ENCODE measurements at places on chromosomes 12 and 14.

DNA sequence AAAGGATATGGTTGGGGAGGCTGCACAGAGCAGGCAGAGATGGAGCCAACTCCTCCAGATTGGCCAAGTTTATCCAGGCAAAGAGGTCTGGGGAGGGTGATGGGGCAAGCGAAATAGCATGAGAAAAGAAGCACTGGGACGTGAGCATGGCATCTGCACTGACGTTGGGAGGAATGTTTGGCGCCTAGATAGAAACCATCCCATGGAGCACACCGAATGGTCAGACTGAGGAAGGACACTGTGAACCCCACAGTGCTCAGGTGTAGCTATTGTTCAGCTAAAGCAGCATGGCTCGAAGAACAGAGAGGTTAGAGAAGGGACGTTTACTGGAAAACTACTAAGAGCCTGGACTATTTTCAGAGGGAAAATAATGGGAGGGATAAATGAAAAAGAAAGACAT is 387.1 kb downstream of the EMP1 start:
- DNase-seq, result no peak

DNA sequence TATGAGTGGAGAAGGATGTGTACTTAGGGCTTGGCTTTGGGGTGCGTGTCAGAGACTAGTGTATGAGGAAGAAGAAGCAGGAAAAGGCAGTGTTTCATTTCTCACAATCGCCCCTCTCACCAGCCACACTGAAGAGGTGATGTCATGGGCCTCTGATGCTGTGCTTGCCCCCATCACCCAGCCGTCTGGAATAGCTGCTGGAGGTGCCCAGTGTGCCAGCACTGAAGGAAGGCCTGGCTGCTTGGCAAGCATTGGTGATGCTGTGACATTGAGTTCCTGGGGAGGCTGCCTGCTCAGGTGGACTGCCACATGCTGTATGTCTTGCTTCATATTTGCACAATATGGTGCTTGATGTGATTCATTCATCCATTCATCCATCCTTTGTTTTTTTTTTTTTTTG is 56.2 kb downstream of the CRADD start:
- no peak for DNase-seq

DNA sequence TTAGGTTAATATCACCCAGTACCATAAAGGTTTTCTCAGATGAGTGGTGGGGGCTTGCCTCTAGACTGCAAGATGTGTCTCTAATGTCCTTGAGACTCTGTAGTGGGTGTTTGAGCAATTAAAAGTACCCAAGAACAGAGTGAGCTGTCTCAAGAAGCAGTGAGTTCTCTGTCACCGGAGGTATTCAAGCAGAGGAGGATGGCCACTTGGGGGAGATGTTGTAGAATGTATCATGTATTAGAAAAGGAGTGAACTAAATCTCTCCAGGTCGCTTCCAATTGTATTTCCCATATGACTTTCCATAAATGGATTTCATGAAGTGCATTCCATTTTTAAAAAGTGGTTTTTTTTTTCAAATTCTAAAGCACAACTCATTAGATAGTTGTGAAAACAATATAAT is 35.0 kb downstream of the SLC17A8 start:
- no peak for DNase-seq

GRCh38 chr14:39258782-39259545 is 25.2 kb downstream of the MIA2 start:
- no peak for DNase-seq

GRCh38 chr12:121467638-121468498 is 68.0 kb downstream of the RNF34 start:
- DNase-seq, result no peak

DNA sequence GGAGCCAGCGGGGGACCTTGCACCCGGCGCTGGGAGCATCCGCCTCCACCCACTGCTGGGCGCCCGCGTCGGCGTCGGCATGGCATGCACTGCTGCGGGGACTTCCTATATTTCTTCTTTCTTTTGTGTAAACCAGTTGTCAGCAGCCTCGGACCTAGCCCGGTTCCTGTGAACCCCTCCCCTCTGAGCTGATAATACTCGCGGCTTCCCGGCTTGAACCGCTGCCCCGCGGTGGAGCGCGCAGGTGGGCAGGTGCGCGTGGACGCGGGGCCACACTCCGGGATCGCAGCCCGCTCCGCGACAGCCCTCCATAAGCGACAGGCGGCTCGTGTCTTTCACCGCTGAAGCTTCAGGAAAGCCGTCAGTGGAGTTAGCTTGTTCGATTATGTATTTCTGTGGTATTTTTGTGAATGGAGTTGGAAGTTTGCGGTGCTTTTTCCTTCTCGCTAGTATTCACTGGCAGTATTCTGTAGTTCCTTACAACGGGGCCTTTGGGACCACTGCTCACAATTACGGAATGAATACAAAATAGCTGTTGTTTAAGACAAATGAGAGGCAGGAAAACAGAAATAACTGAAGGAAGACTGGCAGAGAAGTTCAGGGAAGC is 870 bp downstream of the BMAL2 start:
- peak; percentile 64 for DNase-seq

- DNase-seq, result no peak
Observed at GRCh38 chr14:22533057-22533704, 55.8 kb downstream of the DAD1 start.

DNA sequence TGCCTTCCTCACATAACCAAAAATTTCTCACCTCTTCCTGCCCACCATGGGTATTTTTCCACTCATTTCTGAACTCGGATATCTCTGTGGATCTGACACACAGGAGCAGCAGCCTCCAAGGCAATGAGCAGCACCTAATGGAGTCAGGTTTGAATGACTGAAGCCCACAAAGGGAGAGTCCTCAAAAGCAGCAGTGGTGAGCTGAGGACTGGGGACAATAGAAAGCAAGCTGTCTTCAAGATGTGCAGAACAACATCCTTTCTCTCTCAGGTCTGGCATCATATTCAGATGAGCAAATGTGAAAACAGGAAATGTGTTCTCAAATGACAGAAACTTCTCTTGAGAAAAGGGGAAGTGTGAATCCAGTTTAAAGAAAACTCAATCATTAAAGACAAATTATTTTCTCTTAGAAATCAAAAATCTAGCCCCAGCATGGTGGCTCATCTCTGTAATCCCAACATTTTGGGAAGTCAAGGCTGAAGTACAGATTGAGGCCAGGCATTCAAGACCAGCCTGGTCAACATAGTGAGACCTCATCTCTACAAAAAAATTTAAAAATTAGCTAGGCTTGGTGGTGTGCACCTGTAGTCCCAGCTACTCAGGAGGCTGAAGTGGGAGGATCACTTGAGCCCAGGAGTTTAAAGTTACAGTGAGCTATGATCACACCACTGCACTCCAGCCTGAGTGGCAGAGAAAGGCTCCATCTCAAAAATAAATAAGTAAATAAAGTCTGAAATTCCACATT is 54.2 kb downstream of the C12orf42 start:
- DNase-seq, result peak; percentile 77

- no peak for DNase-seq
Observed at GRCh38 chr14:69848903-69849391, 30.3 kb upstream of the SMOC1 start.

DNA sequence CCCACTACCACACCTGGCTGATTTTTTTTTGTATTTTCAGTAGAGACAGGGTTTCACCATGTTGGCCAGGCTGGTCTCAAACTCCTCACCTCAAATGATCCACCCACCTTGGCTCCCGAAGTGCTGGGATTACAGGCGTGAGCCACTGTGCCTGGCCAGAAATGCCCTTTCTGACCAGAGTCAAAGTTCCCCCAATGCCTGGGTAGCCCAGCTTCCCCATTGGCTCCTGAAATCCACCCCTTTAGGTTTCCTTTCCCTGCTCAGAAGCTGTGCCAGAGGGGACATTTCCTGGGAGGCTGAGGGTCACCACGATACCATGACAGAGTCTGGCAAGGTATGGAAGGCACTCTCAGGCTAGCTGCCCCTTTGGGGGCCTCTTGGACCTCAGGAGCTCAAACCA is 3.5 kb downstream of the GSTZ1 start:
- no peak for DNase-seq

DNA sequence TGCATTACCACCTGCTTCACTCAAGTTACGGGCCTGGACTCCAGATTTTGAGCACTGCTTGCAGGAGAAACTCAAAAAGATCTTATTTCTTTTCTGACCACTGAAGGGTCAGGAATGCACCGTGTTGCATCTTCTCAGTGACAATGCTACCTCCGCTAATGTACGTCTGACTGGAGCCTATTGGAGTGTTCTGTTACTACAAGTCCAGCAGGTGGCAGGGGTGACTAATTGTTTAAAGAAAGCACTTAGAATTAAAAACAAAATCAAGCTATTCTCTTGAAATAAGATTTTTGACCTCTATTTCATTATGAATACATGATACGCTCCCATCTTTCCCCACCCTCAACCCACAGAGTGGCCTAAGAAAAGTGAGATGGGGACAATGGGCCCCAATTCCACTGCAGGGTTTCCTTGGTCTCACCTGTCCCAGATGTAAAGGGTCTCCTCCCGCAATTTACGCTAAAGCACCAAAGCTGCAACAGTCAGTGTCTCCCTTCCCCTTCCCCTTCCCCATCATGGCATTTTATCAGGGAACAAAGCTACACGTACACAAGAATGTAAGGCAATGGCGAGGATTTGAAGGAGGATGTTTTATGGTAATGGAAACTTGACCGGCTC is 2.2 kb downstream of the TBPL2 start:
- DNase-seq, result no peak

GRCh38 chr12:75862692-75863471 is 168.7 kb downstream of the PHLDA1 start:
- DNase-seq, result no peak

GRCh38 chr12:55732288-55732687 is 3.5 kb upstream of the CD63 start:
- no peak for DNase-seq

- DNase-seq, result peak; percentile 32
Observed at GRCh38 chr12:1869145-1869544, 48.8 kb downstream of the LRTM2 start.

DNA sequence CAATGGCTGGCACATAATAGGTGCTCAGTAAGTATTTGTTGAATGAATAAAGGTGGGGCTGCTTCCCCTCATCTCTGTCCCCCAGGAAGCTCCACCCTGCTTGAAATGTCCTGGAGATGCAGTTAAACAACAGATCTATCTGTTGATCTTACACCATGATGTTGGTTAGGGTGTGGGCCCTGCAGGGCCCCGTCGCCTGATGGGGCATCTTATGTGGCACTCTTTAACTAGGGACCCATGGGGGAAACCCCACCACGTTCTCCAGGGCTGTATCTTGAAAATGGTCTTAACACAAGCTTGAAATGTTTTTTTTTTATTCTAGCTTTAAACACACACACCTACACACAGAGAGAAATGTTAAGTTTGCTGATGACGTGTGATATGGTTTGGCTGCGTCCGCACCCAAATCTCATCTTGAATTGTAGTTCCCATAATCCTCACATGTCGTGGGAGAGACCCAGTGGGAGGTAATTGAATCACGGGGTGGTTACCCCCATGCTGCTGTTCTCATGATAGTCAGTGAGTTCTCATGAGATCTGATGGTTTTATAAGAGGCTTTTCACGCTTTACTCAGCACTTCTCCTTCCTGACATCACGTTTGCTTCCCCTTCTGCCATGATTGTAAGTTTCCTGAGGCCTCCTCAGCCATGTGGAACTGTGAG is 741.7 kb downstream of the VRK1 start:
- no peak for DNase-seq

- no peak for DNase-seq
Observed at GRCh38 chr14:101104485-101104884, 201.0 kb upstream of the RTL1 start.

- DNase-seq, result no peak
Observed at GRCh38 chr12:120866108-120866507, 38.0 kb downstream of the SPPL3 start.

GRCh38 chr14:79573486-79573885 is 637.8 kb downstream of the DIO2 start:
- no peak for DNase-seq

GRCh38 chr14:72889366-72889765 is 4.5 kb downstream of the DPF3 start:
- no peak for DNase-seq

GRCh38 chr14:71418532-71419245 is 511.4 kb downstream of the PCNX1 start:
- DNase-seq, result no peak

DNA sequence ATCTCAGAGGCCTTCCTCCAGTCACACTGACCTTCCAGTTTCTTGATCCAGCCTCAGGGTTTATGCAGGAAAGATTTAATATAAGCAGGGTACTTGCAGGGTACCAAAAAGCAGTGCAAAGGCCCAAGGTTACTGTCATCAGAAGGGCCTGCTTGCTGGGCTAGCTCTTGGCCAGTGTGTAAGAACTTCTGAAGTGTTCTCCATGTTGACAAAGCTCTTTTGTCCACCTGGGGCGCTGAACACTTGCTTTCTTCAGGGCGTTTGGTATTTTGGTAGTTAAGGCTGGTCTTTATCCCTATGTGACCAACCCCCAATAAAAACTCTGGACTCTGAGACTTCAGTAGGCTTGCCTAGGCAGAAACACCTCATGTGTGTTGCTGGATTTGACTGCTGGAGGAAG is 69.7 kb downstream of the ZC3H14 start:
- DNase-seq, result no peak

GRCh38 chr14:71524320-71524982 is 407.8 kb upstream of the RGS6 start:
- no peak for DNase-seq

DNA sequence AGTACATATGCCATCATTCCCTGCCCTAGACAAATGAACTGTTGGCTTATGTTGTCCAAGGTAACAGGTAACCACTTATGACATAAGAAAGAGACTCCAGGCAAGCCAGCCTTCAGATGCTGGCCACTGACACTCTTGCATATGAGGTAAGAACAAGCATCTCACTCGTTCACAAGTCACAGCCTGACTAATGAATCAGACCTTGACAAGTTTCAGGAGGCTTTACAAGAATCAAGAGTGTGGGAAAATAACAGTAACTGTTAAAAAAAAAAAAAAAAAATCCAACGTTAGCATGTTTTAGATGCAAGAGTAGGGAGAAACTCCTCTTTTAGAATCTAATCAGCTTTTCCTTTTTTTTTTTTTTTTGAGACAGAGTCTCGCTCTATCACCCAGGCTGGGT is 40.7 kb downstream of the ZFYVE1 start:
- no peak for DNase-seq

- peak; percentile 42 for DNase-seq
Observed at GRCh38 chr12:15788233-15789219, 662 bp downstream of the EPS8 start.

GRCh38 chr14:105987563-105987962 is 461.2 kb downstream of the TMEM121 start:
- no peak for DNase-seq

DNA sequence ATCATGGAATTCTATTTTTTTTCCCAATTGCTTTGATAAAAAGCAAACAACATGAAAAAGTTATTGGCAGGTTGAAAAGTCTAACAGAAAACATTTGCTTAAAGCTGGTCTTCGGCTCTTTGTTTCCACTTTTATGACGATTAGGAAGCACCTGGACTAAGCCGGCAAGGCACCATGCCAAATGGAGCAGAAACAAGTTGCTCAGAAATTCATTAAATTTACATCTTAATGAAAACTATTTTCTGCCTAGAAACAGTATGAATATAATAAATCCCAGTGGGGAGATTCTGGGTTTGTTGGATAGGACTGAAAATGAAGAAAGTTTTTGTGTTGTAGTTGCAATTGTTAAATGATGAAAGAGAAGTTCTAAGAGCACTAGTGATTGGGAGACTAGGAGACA is 51.4 kb upstream of the OR9K2 start:
- DNase-seq, result no peak

GRCh38 chr14:92340071-92340470 is 17.1 kb downstream of the SLC24A4 start:
- DNase-seq, result no peak

All from activated CD8-positive, alpha-beta memory T cell treated with anti-CD3 and anti-CD28 coated beads, Interleukin-2, amount 10 ng/mL, durations not matched to agents 7 days and 5 days (primary cell).